Mucosa of gallbladder (tissue), 1 donor: ENCODE measurements at places on chromosomes 1 and 21. TPM values are rescaled to one million over a fixed set of nuclear protein-coding genes. Genes with fewer than 3 reads are reported as not detected.

The LCE1B gene
- not detected for total RNA-seq

The FAM167B gene
- 7.6 TPM for total RNA-seq

The PAQR6 gene
- 7.6 TPM for total RNA-seq

The TCHH gene
- 0.09 TPM for total RNA-seq

The C1QA gene
- 164 TPM for total RNA-seq

The CFHR2 gene
- not detected for total RNA-seq

GRCh38 chr1:66436378-66437135 lies 97.4 kb upstream of the SGIP1 start:
- peak; percentile 13 for DNase-seq

DNA sequence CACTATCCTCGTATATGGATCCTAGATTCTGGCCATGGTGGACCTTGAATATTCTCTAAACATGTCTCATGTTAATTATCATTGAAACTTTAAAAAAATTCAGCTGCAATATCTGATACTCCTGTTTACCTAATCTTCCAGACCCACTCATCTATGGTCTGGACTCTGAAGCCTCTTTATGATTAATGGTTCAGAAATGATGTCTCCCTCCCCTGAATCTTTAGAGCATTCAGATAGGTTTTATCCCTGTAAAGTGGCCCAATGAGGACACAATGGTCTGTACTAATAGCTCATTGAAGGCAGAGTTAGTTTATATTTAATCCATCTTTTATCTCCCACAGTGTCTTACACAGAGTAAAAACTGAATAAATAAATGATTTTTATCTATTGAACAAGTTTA lies 53.0 kb upstream of the DUSP10 start:
- no peak for DNase-seq

DNA sequence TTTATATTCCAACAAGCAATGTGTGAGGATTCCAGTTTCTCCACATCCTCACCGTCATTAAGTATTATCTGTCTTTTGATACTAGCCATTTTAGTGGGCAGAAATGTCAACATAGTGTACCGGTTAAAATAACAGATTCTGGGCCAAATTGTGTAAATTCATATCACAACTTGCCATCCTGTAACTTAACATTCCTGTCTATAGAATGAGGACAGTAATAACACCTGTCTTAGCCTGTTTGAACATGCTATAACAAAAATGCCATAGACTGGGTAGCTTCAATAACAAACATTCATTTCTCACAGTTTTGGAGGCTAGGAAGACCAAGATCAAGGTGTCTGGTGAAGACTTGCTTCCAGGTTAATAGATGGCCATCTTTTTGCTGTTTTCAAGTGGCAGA lies 491.1 kb downstream of the PTBP2 start:
- no peak for DNase-seq

DNA sequence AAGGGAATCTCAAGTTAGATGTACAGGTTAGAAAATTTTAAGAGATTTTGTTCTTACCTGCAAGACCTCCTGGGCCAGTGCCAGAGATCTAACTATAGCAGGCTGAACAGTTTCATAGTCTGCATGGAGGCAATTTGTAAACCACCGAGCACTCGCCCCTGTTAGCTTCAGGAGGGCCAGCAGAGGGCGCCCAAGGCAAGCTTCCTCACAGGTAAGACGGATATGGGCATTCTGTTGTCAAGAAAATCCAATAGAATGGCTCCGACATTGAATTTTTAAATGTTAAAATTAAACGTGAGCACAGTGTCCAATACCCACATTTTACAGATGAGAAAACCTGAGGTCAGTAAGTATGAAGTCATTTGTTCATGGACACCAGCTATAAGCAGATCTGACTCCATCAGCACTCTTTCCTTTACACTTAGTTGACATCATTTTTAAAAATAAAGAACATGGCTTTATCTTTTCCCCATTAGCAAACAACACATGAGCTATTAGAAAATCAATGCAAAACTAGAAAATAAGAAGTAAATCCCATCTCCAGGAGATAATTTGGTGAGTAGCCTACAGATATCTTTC lies 2.2 kb downstream of the REG4 start:
- peak; percentile 75 for DNase-seq

DNA sequence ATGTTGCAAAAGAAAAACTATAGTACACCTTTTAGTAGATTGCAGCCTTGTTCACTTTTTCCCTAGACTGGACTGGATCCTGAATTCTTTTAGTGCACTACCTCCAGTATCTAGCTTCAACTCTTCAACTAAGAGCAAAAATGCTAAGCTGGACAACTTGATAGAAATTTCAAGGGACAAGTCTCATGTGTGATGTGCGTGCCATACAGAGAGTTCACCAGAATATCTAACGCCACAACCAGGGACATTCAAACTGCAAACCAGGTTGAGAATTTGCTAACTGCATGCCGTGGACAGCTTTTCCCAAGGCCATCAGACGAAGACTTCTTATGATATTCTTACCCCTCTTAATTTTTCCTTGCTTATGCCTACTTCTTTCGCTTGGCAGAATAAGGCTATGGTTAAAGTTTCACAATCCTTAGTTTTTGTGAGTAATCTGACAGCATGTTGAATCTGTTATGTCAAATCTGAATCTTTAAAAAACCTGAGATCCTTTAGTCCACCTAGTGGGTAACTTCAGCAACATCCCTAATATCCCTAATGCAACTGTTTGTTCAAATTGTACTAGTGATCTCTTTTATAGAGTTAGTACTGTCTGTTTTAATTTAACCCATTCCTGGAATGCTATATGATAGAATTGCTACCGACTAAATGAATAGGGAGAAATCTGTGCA lies 66.4 kb downstream of the DDAH1 start:
- no peak for DNase-seq

DNA sequence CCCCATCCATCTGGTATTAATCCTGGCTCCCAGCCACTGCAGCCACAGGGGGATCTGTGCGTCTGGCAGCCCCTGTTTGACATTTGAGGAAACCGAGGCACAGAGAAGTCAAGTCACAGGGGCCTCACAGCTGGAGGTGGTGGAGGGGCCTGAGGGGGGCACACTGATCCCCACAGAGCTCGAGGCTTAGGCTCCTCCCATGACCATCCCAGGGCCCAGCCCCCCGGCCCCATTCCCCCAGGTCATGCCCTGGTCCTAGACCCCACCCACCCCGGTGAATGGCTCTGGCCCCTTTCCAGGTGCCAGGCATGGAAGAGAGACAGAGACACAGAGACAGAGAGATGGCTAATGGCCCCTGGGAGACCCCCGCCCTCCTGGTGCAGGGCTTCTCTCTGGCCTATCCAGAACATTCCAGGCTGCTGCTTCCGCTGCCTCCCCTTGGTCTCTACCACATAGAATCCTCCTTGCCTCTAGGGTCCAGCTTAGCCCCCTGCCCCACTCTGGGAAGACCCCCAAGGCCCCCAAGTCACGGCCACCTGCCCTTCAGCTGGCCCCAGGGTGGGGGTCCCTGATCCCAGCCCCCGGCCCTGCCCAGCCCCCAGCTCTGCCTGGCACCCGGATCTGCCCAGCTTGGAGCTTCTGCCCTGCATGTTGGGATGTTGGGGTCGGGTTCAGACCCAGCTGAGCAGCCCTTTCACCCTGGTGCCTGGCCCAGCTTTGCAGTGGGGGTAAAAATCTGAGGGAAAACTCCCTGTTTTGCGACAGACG lies 29.2 kb upstream of the LRRC3 start:
- no peak for DNase-seq

GRCh38 chr1:117189726-117190125 lies 21.0 kb downstream of the VTCN1 start:
- no peak for DNase-seq

- no peak for DNase-seq
These were observed 190.5 kb upstream of the NRIP1 start for GRCh38 chr21:15255261-15255660.

GRCh38 chr1:213987422-213987926 lies 299 bp upstream of the PROX1 start:
- DNase-seq: no peak

DNA sequence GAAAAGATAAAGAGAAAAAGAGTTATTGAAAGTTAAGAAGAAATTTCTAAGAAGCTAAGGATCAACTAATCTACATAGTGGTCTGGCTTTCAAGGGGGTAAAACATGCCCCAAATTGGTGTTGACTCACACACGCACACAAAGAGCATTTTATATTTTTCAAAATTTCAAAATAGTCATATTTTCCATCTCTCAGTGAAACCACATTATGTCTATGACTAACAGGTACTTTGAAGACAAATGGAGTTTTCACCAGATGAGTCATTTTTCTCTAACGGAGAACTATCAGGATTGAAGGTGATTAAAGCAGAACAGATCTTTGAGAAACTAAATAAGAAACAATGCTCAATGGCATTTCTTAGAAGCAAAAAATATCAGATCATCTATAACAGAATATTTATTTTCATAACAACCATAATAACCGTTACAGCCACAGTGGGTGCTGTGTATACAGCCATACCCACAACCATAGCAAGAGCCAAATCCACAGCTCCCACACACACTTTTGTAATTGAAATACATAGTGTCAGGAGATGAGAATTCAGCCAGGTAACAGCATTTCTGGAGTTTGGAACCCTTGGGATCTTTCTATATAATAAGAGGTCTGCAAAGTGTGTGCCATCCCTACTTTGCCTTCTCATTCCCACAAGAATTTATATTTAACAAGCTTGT lies at the start of gene KRTAP21-3:
Gene KRTAP21-3, minus strand, starts transcription at position 539 of the 671 bp plus-strand sequence. Its CDS starts 18 bp downstream, at position 521.
- no peak for DNase-seq

GRCh38 chr1:161019751-161020495 lies 1.0 kb downstream of the F11R start:
- no peak for DNase-seq
